ENCODE measurements at places on chromosomes 7 and 10.
A peak's percentile ranks its signal among the peaks of the same experiment; 100 is the strongest.

- DNase-seq, result no peak
Observed at GRCh38 chr7:121084748-121085336, 96.3 kb downstream of the CPED1 start.

DNA sequence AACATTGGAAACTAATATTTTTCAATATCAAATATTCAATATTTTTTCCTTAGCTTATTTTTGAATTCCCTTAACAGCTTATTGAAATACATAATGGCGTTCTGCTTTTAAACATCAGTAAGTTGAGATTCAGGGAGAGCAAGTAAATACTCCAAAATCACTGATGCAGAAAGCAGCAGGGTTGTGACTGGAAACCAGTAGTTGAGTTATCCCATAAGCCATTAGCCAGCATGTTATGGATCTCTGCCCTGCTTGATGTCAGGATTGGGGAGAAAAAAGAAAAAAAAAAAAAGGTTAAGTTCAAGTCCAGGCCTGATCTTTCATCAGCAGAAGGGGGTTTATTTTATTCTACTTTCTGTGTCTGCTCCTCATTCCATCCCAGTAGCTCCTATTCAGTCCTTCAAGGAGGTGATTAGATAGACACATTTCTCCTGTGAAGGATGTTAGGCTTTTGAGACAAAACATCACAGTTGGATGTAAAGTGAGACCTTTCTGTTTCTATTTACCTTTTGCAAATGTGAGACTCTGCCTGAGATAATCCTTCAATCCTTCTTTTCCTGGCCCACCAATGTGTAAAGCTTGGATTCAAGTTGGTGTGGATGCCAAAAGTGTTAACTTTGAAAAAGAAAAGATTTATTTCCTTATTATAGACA, 110.9 kb upstream of the HDAC9 start:
- no peak for DNase-seq

DNA sequence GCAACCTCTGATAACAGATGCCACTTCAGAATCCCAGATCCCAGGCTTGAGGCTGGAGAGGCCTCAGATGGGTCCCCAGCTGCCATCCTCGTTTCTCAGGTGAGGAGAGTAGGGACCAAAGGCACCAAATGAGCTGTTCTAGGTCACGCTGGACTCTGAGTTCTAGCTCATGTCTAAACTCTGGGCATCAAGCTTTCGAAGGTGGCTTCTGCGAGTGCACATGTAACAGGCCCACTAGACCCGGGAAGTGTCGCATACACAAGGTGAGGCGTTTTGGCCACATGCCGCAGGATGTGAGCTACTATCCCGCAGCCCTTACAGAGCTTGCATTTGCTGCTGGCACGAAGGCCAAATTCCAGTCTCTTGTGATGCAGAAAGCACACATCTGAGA, 355.1 kb upstream of the SHH start:
- DNase-seq, result no peak

- no peak for DNase-seq
Observed at GRCh38 chr7:24115661-24116060, 168.3 kb upstream of the NPY start.

DNA sequence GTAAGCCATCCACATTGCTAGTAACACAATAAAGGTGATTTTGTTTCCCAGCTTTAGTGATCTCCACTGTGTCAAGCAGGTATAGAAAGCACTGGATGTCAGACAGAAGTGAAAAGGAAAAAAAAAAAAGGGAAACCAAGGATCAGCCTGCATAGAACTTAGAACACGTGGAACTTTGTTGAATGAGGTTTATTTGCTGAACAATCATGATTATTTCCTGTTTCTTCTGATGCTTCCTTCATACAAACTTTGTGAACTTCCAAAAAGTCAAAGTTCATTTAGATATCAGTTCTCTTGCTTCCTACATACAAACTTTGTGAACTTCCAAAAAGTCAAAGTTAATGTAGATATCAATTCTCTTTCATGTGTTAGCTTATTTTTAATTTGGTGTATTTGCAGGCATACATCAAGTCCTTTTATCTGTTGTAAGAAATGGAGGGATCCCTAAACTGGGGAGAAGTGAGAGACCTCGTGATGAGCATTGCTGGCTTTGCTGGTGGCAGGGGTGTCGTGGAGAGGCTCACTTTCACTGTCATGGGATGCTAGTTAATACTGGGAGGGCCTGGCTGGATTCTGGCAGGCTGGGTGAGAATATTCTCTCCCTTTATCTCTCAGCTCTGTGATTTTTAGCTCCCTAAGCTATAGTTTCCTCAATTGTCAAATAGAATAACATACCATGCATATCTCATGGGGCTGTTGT, 298.4 kb downstream of the INHBA start:
- no peak for DNase-seq

GRCh38 chr7:150322833-150323681, at the start of the genes ACTR3C and LRRC61:
TSS of gene ACTR3C (minus strand) at chr7:150323545. CDS start at chr7:150295296, 28,249 bp downstream.
TSS of gene LRRC61 (plus strand) at chr7:150323355. CDS start at chr7:150336862, 13,507 bp downstream.
- DNase-seq, result peak; percentile 50

DNA sequence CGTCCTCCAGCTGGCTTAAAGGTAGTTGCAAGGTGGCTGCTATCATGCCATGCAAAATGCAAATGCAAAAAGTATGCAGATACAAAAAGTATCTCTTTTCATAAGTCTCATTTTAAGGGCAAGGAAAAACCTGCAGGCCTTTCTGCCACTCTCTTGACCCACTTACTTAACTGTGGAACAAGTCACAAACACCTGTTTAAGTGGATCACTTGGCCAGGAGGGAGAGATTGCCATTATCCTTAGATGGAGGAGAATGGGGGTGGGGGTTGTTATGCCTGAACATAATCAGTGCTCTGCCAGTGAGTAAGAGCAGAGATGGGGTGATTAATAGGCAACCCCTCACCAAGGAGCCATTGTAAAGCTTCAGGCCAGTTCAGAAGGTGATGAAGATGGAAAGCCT, 25.1 kb upstream of the HERPUD2 start:
- DNase-seq, result no peak

DNA sequence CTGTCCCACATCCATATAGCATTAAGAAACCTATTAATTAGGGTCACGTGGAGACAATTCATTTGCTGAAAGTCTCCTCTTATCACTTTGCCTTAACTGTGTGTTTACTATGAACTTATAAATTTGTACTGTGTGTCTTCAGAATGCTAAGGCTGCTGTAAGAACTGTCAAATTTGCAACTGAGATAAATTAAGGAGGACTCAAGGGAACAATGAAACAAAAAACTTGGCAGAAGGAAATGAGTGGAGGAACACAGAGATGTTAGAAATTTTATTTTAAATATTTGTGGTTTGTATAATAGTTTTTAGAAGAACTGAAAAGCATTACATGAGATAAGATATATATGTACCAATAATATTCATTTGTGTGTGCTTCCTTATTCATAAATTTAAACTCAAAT, 1005.3 kb upstream of the SORCS1 start:
- no peak for DNase-seq

DNA sequence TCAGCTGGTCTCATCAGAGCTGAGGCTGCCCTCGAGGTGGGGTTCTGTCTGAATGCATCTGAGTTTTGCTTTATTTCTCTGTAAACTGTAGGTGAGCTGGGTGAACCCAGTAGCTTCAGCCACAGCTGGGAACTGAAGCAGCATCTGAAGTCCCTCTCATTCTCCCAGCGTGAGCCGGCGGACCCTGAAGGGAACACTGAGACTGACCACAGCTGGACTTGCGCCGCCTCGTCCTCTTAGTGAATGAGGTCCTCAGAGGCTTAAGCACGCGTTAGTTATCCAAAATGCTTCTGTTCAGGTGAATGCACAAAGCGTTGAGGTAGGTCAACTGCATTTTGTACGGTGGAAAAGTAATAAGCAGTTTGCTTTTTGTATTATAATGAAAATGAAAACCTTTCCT, 76.6 kb downstream of the AMZ1 start:
- no peak for DNase-seq

DNA sequence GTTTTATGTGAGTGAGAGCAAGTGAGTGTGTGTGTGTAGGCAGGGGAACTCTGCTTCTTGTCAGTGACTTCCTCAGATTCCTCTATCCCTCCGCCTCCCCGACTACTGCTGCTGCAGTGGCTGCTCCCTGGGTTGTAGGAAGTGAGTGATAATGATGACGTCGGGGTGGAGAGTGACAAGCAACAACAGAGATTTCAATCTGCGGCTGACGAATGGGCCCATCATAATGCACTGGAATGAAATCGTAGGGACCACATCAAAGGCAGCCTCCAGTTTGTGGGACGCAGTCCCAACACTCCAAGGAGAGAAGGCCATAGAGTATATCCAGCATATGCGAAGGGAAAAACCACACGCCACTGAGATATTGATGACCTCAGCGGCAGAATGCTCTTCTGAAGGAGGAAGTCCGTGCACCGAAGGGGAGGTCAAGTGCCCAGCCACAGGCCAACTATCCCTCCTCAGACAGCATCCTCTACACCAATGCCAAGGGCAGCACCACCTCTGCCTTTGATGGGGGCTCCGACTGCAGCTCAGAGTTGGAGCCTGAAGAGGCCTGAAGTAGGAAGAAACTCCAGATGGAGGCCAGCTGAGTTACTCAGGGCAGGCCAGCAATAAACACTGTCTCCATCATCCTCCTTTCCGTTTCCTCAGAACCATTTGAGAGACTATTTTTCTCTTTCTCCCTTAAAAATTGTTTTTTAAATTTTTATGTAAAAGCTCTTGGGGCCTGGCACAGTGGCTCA, 11.3 kb upstream of the STMP1 start:
- DNase-seq, result no peak

DNA sequence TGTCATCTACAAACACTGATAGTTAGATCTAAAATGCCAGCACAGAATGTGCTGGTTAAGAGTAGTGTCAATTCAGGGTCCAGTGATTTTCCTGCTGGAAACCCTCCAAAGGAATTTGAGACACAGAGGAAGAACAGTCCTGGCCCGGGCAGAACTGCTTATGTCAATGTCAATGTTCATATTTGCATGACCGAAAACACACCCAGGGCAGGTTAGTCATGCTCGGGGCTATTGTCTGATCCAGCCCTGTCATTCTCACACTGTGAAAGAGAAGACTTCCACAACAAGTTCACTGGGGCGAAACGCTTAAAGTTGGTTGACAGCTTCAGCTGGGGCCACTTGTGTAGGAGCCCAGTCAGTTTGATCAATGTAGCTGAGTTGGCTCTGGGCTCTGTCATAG, 139.3 kb downstream of the C1GALT1 start:
- no peak for DNase-seq

DNA sequence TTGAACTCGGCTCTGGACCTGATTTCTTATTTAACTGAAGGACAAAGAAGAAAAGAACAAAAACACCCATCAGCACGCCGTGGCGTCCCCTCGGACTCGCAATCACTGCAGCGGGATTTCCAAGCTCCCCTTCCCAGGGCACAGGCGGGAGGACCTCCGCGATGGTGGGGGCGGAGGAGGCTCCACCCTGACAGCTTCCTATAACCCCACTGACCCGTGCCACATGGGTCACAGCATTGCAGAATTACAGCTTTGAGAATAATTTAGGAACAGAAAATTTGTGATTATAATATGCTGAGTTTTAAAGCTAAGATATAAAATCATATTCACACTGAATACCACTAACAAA, 129.7 kb upstream of the SEC61G start:
- DNase-seq, result no peak

GRCh38 chr10:118458957-118459641, 117.0 kb upstream of the FAM204A start:
- no peak for DNase-seq

- DNase-seq, result no peak
Observed at GRCh38 chr7:98985945-98986344, 107.6 kb downstream of the TRRAP start.

- no peak for DNase-seq
Observed at GRCh38 chr10:2659660-2660209, 407.6 kb upstream of the PFKP start.

- DNase-seq, result no peak
Observed at GRCh38 chr10:48556713-48557112, 48.2 kb downstream of the ARHGAP22 start.

- DNase-seq, result no peak
Observed at GRCh38 chr10:71040846-71041605, 152.7 kb upstream of the PCBD1 start.

DNA sequence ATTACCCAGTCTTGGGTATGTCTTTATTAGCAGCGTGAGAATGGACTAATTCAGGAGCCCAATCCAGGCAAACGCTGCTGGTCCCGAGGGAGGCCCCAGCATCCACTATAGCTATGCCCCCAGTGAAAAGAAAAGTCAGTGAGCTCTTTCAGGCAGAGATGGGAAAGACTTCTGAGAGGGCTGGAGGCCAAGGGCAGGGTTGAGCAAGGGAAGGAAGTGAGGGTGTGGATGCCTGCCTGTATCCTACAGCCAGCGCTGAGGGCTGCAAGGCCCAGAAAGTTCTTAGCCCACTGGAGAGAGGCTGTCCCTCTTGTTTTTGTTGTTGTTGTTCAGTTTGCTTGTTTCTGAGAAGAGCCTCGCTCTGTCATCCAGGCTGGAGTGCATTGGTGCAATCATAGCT, 261.6 kb downstream of the ZEB1 start:
- DNase-seq, result no peak

DNA sequence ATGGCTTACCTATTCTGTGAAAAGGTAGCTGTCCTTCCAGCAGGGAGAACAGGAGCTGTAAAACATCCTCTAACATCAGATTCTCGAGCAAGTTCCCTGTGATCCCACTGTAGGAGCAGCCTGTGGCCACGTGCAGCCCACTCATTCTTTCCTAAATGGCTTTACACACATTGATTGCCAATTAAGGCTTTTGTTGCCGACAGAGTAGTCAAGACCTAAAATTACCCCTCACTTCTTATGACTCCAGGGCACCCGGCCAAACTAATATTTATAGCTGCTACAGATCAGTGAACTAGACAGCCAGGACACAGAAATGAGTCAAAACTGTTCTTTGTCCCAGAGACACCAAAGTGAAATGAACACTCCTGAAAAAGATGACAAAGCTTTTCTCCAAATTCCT, 832.1 kb downstream of the SORCS3 start:
- DNase-seq, result no peak

DNA sequence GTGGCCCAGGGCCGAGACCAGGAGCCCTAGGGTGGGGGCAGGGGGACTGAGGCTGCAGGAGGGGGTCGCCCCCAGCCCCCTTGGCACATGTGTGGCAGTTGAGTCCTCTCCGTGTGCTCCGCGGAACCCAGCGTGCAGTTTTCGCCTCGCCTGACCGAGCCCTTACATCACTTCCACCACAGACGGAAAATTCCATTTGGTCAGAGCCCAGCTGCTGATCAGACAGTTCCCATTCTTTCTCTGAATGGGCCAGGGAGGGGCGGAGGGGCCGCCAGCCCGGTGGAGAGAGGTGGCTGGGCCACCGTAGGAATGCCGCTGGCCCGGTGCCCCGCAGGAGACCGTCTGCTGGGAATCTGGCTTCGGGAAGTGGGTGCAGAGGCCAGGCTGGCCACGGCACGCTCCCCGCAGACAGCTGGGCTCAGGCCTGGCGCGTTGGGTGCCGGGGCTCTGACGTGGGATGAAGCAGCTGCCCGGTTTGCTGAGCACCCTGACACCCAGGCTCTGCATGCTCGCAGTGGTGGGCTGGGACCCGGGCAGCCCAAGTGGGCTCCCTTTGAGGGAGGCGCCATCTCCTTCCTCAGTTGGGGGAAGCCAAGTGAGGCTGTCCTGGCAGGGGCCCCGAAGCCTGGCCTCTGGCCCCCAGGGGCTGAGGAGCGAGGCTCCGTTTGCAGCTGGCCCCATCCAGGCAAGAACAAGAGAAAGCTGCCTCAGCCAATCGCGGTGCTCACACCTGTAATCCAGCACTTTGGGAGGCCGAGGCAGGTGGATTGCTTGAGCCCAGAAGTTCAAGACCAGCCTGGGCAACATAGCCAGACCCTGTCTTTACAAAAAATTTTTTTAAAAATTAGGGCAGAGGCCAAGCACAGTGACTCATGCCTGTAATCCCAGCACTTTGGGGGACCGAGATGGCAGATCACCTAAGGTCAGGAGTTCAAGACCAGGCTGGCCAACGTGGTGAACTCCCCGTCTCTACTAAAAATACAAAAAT, 9.9 kb downstream of the TTYH3 start:
- DNase-seq, result no peak

Data from stimulated activated naive CD4-positive, alpha-beta T cell treated with Interleukin-2 at 50 U/mL for 16 hours (primary cell).